ENCODE measurements at places on chromosomes 2 and 18.

DNA sequence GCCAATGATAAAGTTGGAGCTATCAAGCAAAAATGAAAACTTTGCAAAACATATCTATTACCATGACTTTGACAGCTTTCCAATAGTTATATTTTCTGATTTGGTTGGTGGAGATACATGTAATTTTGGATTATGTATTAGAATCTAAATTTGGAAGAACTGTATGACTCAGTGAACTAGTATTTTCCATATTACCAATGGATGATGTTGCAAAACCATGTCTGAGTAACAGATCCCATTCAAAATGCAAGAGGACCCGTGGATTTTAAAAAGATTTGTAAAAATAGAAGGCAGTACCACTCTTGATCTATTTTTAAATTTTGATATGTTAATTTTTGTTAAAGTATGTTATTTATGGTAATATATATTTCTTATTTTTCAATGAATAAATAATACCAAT lies 83.0 kb downstream of the TAF4B start:
- no peak for DNase-seq

DNA sequence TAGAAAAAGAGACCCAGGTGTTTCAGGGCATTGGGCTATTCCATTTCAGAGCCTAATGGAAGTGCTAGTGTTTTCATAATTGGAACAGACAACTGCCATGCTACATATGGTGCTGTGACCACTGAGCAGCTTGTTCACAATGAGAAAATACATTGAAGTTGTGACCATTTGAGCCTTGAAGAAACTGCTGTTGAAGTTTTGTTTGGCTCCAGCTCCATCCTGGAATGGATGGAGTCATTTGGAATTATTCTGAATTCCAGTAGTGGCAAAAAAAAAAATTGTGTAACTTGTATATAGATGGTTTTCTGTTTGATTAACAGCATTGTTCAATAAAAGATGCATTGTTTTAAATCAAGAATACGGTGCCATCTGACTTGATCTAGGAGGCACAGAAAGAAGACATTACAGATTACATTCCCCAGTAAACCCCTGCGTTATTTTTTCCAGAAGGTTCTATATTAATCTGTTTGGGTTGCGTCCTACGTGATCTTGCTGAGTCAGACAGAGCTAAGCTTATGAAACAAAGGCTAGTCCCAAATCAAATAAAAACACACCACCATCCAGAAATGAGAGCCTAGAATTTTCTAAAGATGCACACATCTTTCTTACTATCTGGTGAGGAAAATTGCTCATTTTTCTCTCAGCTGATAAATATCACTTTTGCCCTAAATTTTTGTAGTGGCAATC lies 19.2 kb downstream of the FMNL2 start:
- no peak for DNase-seq

- no peak for DNase-seq
Measured at GRCh38 chr2:144421606-144422510, 98.1 kb downstream of the ZEB2 start.

- DNase-seq: no peak
Measured at GRCh38 chr18:79402977-79403722, 7.4 kb downstream of the NFATC1 start.

- no peak for DNase-seq
Measured at GRCh38 chr18:26097563-26097962, 7.2 kb upstream of the SS18 start.

DNA sequence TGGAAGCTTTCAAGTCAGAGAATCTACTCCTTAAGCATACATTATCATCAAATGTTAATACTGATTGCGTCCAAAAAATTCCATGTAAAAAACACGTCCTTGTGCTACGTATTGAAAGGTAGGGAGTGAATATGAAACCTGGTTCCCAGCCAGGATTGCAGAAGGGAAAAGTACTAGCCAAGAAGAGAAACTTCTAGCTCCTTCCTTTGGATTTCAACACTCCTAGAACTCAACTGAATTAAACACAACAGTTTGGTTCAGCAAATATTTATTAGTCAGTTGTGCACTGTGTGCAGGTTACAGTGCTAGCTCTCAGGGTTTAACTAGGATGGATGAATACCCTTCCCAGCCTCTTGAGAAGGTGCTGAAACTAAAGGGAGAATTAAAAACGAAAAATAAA lies 33.9 kb upstream of the FHL2 start:
- no peak for DNase-seq

DNA sequence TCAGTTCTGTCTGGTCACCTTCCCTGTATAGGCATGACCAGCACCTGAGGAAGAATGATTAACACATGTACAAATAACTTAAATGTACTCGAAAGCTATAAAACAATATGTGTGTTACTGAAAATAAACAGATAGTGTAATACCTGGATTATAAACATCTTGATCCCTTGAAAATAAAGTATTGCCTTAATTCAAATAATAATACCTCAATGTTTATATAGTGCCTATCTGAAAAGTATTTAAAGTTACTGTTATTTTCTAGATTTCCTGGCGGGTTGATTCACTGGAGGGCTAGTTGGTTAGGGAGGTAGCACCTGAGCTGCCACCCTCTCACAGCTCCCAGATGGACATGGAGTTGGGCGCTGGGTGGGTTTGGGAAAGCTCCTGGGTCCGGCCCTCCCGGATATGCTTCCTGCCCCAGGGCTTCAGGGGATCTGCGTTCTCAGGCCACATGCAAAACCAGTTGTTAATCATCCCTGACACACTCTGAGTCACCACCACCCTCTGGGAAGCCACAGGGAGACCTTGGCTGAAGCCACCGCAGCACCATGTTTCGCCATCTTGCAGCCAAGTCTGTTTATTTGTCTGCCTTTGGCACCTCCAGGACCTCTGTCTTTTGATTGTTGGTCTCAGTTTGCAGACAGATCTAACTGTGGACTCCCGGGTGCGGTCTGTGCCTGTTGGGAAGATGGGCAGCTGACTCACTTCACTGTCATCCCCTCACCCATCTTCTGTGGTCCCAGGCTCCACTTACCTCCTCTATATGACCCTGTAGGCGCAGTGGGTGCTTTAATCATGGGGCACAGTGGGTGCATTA lies 35.3 kb downstream of the RAB31 start:
- no peak for DNase-seq

GRCh38 chr2:219688560-219689445 lies 61.4 kb downstream of the SLC4A3 start:
- DNase-seq: no peak

DNA sequence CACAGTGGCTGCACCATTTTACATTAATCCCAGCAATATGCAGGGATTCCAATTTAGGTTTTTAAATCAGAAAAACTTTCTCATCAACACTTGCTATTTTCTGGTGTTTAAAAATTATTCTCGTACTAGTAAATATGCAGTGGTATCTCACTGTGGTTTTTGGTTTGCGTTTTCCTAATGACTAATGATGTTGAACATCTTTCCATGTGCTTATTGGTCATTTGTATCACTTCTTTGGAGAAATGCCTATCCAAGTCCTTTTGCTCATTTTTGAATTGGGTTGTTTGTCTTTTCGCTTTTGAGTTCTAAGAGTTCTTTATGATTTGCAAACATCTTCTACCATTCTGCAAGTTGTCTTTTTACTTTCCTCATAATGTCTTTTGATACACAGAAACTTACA lies 62.1 kb upstream of the TCF7L1 start:
- no peak for DNase-seq

- DNase-seq: no peak
Measured at GRCh38 chr2:207483477-207483876, 46.3 kb upstream of the CREB1 start.

DNA sequence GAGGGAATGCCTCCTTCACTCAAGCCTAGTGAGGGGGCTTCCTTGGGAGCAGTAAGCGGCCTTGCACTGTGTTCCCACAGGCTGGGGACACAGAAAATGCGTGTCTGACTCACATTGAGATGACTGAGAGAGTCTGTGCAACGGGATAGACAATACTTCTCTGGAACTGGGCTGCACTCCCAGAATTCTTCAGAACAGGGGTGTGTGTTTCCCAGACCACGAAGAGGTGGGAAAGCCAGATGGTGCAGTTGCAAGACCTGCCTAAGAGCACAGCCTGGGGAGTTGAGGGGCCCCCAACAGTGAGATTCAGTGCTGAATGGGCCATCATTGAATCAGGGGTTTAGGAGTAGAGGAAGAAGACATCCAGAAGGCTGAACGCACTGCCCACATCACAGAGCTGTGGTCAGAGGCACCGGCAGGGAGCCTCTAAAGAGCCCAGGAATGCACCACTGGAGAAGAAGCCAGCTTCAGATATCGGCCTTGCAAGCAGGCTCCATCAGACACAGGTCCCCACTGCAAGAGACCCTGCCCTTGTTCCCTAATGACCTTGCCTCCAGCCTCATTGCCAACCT lies 36.6 kb upstream of the MRPL19 start:
- no peak for DNase-seq

DNA sequence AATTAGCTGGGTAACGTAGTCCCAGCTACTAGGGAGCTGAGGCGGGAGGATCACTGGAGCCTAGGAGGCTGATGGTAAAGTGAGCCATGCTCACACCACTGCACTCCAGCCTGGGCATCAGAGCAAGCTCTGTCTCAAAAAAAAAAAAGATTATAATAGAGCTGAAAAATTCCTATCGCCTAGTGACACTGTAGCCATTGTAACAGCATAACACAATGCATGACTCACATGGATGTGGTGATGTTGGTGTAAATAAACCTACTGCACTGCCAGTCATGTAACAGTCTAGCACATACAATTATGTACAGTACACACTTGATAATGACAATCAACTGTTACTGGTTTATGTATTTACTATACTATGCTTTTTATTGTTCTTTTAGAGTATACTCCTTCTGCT lies 39.6 kb downstream of the MGAT4A start:
- DNase-seq: no peak

- no peak for DNase-seq
Measured at GRCh38 chr2:105641389-105641811, 103.3 kb upstream of the NCK2 start.

- DNase-seq: no peak
Measured at GRCh38 chr2:129709001-129709955, 270.2 kb upstream of the RAB6C start.

GRCh38 chr2:193963472-193964119 lies 1693.4 kb upstream of the SLC39A10 start:
- no peak for DNase-seq

- no peak for DNase-seq
Measured at GRCh38 chr2:180728928-180729559, 251.4 kb upstream of the UBE2E3 start.

DNA sequence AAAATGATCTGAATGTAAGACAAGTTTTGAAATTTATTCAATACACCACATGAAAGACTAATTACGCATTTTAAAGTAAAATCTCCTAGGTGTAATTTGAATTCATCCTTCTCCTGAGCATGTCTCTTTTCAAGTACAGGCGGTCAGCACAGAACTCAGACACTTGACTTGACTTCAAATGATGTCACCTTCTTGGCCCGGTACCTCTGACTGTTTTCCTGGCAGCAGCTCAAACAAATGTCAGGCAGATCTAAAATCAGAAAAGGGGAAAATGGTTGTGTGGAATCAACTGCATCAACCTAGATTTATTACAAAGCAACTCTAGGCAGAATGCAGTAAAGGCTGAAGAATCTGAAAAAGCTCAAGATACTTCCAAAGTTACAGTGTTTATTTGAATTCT lies 11.4 kb upstream of the PROKR1 start:
- DNase-seq: no peak

DNA sequence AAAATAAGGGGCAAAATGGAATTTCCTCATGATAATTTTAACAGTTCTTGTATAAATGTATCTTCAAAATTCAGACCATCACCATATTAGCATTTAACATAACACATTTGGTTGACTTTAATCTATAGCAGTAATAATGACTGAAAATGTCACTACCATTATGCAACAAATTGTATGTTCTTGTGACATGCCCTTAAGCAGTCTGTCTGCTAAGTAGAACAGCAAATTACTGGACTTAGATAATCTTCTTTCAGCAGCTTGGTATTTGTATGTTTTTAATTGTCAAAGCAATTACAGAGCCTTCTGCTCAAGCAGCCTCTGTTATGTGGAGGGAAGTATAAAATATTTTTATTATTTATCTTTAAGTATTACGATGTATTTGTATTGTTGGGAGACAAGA lies 214.3 kb upstream of the NXPH2 start:
- no peak for DNase-seq

DNA sequence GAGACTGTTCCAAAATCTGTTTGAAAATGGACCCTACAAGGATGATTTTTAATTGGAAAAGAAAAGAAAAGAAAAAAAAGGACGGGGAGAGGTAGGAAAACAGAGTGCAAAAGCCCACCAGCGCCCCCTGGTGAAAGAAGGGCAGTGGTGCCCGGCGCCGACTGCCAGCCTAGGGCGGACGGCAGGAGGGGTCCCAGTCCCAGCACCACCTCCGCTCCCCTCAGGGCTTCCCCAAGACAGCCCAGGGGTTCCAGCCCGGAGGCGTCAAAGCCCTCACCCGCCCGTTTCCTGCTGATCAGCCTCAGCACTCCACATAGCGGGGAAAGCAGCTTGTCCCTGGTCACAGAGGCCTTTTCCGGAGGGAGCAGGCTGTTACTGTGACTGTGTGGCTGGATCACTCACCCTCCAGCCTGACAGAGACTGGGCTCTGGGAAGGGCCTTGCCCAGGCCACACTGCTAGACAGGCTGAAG lies 213.9 kb downstream of the TFCP2L1 start:
- DNase-seq: peak; percentile 73

All from activated naive CD8-positive, alpha-beta T cell treated with anti-CD3 and anti-CD28 coated beads, Interleukin-2, amount 50 U/mL, for 24 hours (primary cell).